ENCODE measurements at places on chromosomes 3 and 15. TPM values are rescaled to one million over a fixed set of nuclear protein-coding genes. Genes with fewer than 3 reads are reported as not detected.

- H3K4me1 ChIP-seq: no peaks in the 10 kb centered on the region
- H3K27ac ChIP-seq: no peak overlapping the region
- DNase-seq: no peak
- no peaks in the 10 kb centered on the region for H3K27me3 ChIP-seq
Observed at GRCh38 chr15:79562403-79562815, 130.3 kb downstream of the MINAR1 start.

- H3K27me3 ChIP-seq: no peaks in the 10 kb centered on the region
- no peak overlapping the region for H3K4me3 ChIP-seq
- no peak overlapping the region for H3K27ac ChIP-seq
- no peaks in the 10 kb centered on the region for H3K4me1 ChIP-seq
- DNase-seq: no peak
Observed at GRCh38 chr3:169640467-169641148, 22.9 kb downstream of the MECOM start.

DNA sequence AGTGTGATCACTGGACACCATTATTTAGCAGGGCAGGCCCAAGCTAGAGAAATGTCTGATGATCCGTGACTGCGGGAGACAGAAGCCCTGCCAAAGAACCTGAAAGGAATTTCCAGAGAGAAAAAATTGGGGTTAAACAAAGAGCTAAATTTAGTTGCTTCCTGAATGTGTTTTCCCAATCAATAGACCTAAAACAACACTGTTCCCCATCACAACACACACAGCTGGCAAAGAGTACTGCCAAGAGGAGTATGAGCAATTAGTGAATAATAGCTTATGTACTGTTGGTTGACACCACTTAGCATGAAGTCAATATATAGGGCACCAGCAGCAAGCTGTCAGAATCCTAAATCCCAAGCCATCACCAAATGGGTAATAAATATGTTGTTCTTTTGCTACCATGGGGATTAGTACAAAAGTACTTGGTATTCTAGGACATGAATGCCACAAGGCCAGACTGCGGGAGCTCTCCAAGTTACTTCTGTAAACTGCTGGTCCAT is 35.7 kb downstream of the CLK3 start:
- H3K4me1 ChIP-seq: no peaks in the 10 kb centered on the region
- no peaks in the 10 kb centered on the region for H3K36me3 ChIP-seq
- H3K27me3 ChIP-seq: no peaks in the 10 kb centered on the region
- DNase-seq: no peak

GRCh38 chr3:129553719-129554118 is 10.7 kb downstream of the H1-8 start:
- no peak overlapping the region for H3K4me3 ChIP-seq
- H3K27ac ChIP-seq: no peak overlapping the region
- peaks cover 3% of the 10 kb centered on the region for H3K4me1 ChIP-seq
- H3K36me3 ChIP-seq: no peaks in the 10 kb centered on the region
- H3K27me3 ChIP-seq: no peaks in the 10 kb centered on the region

DNA sequence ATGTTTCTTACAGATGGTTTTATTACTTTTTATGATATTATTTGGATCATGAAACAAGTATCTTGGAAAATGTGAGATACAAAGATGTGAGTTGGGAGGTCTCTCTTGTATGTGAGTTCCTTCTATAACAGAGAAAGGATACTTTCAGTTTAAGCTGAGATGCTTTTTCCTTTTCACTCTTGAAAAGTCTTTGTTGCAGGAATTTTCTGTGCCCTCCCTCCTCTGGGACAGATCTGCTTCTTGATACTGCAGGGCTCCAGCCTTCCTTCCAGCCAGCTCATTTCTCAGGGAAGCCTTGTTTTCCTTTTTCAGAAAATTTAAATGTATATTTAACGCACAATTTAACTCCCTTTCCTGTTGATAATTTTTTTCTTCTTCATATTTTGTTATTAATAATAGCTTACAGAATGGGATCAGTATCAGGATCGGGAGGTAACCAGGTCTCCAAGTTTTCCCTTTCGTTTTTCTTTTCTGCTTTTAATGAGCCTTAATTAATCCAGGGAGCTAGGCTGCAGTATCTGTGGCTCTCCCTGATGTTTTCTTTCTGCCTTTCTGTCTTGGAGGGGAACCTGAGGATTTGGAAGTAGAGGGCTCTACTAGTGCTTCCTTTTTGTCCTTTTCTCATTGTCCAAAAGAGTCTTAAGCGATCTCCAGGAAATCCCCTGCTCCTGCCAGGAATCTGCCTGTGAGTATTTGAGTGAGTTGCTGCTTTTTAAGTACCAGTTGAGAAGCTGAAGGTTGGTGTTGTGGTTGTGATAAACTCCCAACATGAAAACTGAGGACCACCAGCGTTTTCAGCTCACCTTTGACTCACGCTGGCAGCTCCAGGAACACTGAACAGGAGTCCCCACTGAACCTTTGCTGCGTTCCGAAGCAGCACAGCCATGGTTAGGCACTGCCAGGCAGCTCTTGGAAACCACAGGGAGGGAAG is 105.7 kb downstream of the IGF1R start:
- H3K4me1 ChIP-seq: peaks cover 2% of the 10 kb centered on the region
- peak; percentile 45 for DNase-seq
- no peaks in the 10 kb centered on the region for H3K36me3 ChIP-seq
- no peaks in the 10 kb centered on the region for H3K27me3 ChIP-seq
- peak overlapping the region; percentile 62 for H3K27ac ChIP-seq
- H3K4me3 ChIP-seq: no peak overlapping the region

- no peaks in the 10 kb centered on the region for H3K27me3 ChIP-seq
- no peak overlapping the region for H3K27ac ChIP-seq
- no peaks in the 10 kb centered on the region for H3K4me1 ChIP-seq
- DNase-seq: no peak
Observed at GRCh38 chr3:73768524-73769308, 144.0 kb upstream of the PDZRN3 start.

GRCh38 chr3:151900884-151901643 is 27.6 kb downstream of the SUCNR1 start:
- no peaks in the 10 kb centered on the region for H3K4me1 ChIP-seq
- no peak for DNase-seq
- H3K27me3 ChIP-seq: no peaks in the 10 kb centered on the region

GRCh38 chr15:51348688-51349087 is 7.2 kb downstream of the GLDN start:
- no peaks in the 10 kb centered on the region for H3K36me3 ChIP-seq
- H3K4me3 ChIP-seq: no peak overlapping the region
- no peak for DNase-seq
- H3K4me1 ChIP-seq: no peaks in the 10 kb centered on the region
- no peak overlapping the region for H3K27ac ChIP-seq
- no peaks in the 10 kb centered on the region for H3K27me3 ChIP-seq

GRCh38 chr3:159634483-159634882 is 354.2 kb upstream of the IL12A start:
- H3K36me3 ChIP-seq: no peaks in the 10 kb centered on the region
- H3K27ac ChIP-seq: no peak overlapping the region
- H3K4me1 ChIP-seq: peaks cover 5% of the 10 kb centered on the region
- H3K4me3 ChIP-seq: no peak overlapping the region
- H3K27me3 ChIP-seq: no peaks in the 10 kb centered on the region
- DNase-seq: no peak

DNA sequence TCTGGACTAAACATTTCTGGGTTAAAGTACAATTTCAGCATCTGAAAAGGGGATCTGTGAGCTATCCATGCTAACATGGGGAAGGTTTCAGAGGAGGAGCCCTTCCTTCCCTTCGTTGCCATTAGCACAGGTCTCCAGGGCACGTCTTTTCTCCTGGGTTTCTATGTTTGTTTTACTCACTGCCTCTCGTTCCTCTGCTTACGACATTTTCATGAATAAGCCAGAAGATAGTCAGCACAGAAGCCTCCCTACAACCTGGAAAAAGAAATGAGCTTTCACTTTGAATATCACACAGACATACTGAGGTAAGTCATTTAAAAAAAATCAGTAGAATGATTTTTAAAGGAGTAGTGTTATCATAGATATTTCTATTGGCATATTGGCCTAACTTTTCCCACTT is 117.2 kb upstream of the KCNMB2 start:
- no peaks in the 10 kb centered on the region for H3K36me3 ChIP-seq
- DNase-seq: no peak
- no peaks in the 10 kb centered on the region for H3K27me3 ChIP-seq
- no peaks in the 10 kb centered on the region for H3K4me1 ChIP-seq
- no peak overlapping the region for H3K27ac ChIP-seq

DNA sequence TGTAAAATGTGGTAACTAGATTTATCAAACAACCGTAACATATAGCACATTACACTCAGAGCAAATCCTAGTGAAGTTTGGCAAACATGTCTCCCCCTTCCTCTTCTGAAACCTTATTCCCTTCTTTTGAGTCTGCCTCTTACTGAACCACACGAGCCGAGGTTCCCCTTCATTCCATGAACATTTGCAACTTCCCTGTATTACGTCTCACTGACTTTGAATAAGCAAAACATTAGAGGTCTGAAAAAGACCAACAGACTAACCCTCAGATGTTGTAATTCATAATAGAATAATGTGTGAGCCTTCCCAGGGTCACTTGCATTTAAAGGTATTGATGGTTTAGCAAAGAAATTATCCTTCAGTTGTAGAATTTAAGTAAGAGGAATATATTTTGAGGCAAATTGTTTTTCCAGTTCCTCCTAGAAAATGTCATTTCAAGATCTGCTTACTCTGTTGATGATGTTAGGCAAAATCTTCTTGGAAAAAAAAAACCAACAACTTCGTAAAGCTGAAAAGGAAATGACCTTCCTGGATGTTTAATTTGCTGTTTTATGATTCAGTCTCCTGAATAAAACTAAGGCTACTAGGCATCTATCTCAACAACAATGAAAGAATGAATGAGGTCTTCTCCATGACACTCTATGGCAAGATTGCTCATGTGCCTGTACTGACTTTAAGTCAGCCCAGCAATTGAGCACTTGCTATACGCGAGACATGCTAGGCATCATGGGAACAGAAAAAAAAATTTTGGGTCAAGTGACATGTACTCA is 296.9 kb upstream of the NECTIN3 start:
- no peaks in the 10 kb centered on the region for H3K36me3 ChIP-seq
- no peak overlapping the region for H3K27ac ChIP-seq
- H3K4me3 ChIP-seq: no peak overlapping the region
- no peaks in the 10 kb centered on the region for H3K4me1 ChIP-seq
- DNase-seq: no peak
- H3K27me3 ChIP-seq: no peaks in the 10 kb centered on the region

GRCh38 chr3:159919873-159920272 is 68.8 kb upstream of the IL12A start:
- H3K4me1 ChIP-seq: no peaks in the 10 kb centered on the region
- H3K4me3 ChIP-seq: no peak overlapping the region
- no peak overlapping the region for H3K27ac ChIP-seq
- DNase-seq: no peak
- H3K27me3 ChIP-seq: no peaks in the 10 kb centered on the region

Gene ANKRD63
- 0.26 TPM for total RNA-seq

Gene ACY1
- total RNA-seq: 45.5 TPM

Gene ITIH1
- not detected for total RNA-seq

Gene SMCO1
- total RNA-seq: not detected

Gene PDE8A
- 6.9 TPM for total RNA-seq

Gene LMAN1L
- total RNA-seq: not detected

Gene WDR93
- not detected for total RNA-seq

All from H1 (cell line).